ENCODE measurements at places on chromosomes 6 and 20.

GRCh38 chr6:166516251-166516884 is 70.1 kb downstream of the RAMACL start:
- DNase-seq: no peak

DNA sequence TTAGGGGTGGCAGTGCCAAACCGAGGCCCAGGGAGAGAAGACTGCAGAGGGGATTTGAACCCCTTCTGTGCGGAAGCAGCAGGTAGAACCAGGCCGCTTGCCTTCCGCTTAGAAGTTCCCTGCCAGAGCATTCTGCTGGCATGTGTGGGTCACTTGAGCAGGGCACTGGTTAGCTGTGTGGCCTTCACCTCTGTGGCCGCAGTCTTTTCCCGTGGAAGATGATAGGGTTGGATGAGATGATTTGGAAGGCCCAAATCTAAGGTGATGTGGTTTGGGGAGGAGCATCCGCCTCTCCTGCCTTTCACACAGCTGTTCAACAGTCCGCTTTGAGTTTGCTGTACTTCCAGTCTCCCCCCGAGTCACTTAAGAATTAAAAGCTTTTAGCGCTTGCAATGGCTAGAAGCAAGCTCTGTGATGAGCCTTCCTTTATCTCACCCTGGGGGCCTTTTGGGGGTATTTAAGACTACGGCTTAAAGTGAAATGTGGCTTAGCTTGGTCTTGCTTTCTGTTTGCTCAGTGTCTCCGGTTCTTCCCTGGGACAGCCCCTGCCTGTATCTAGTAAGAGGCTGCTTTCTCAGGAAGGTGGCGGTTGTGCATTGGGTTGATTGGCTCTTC is 743 bp downstream of the CMTR1 start:
- DNase-seq: peak; percentile 32

DNA sequence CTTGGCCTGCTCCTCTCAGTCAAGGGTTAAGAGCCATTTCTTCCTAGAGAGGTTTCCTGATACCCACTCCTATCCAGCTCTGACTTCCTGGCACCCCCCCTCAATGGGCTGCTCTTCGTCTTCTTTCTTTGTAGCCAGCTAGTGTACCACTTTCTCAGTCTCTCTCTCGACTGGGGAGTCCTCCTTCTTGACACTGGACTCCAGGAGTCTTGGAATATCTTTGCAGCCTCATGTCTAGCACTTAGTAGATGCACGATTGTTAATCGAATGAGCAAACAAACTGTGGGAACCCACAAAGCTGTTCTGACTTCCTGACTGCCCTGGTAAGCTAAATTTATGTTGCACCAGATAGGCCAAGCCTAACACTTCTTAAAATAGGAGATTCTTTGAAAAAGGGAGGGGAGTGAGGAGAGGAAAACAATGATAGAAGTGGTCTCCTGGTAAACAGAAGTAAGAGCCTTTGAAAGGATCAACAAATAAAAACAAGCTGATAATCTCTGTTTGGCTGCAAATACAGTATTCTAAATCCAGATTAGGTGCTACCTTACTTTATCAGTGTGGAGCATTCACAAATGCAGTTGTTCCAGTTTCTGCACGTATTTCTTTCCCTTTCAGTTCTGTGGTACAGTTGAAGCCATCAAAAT is 160.1 kb upstream of the CITED2 start:
- no peak for DNase-seq

DNA sequence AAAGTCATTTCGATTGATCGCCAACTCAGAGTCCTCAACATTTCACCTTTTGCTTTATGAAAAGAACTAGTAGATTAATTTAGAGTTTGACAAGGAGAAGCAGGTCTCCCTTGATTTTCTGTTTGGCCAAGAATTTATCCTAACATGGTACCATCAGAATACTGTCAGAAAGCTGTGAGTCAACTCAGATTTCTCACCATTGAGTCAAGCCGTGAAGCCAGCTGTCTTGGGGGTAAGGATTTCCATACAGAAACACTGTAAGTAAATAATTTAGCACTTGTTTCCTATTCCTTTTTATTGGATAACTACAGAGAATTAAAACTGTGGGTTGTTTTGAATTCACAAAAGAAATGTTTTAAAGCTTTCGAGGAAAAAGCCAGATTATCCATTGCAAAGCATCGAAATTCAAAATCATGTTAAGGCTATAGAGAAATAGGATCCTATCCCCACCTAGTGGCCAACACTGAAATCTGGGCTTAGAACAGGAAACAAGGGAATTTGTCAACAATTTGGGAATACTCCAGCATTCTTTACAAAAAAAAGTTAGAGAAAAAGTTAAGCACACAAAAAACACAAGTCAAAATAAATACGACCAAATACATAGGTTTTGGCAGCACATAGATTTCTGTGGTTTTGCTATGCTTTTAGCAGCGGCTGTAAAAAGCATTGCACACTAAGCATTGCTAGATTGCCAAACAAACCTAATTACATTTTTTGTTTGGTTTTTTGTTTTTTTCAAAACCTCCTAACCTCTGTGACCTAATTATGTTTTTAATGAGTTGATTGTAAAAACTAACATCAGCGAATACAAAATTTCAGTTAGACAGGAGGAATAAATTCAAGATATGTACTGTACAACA is 44.2 kb downstream of the COL11A2 start:
- DNase-seq: no peak

DNA sequence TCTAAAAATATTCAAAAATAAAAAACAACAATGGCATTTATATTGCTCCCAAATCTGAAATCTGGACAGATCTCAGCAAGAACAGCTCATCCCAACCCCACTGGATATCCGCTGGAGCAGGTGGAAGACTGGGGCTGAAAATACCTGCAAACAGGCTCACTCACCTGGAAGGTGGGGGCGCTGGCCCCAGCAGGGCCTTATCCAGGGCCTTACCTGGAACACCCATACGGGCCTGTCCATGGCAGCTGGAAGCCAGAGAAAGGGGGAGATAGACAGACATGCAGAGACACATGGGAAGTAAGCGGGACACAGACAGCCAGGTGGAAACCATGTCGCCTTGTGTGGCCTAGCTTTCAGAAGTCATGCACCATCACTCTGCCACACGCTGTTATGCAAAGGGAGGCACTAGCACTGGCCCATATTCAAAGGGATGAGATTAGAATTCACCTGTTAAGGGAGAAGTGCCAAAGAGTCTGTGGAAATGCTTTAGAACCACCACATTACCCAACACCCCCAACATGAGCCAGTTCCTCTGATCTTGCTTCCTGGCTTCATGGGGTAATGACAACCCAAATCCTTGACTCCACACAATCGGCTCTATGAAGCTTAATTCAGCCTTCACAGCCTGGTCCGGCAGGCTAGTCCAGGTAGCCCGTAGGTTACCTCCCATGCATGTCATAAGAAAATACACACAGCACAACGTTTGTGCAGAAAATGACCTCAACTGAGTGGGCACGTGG is 99.0 kb upstream of the CDYL start:
- no peak for DNase-seq

DNA sequence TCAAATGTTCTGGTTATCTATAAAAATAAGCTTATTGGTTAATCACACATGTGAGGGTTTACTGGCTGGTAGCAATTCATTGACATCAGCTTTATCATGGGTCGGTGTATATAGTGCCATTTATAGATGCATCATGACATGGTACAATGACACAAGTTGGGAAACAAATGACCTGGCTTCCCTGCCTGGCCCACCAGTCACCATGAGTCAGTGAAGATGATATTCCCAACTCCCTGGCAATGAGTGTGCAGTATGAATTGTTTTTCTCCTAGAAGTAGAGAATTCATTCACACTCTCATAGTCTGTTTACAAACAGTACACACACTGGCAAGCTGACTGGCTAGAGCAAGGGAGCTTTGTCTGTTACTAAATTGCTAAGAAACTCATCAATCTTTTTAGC is 37.2 kb upstream of the CALHM6 start:
- DNase-seq: no peak

GRCh38 chr20:5008759-5009158 is 7.4 kb upstream of the SLC23A2 start:
- no peak for DNase-seq

DNA sequence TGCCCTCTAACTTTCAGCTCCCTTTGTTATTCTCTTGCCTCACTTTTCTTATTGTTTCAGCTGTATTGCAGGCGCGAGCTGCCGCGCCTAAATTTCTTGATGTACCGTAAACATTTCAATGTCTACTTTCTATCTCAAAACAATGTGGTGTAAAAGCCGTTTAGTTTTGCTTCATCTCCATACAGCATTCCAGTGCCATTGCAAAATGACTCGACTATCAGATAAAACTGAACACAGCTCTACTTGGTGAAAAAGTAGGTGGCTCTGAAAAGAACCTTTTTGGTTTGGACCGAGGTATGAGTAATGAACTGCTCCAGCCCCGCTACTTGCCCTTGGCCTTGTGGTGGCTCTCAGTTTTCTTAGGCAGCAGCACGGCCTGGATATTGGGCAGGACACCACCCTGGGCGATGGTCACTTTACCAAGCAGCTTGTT is 74.6 kb downstream of the OR2B2 start:
- DNase-seq: no peak

GRCh38 chr20:38864662-38865061 is 59.2 kb downstream of the PPP1R16B start:
- DNase-seq: no peak

DNA sequence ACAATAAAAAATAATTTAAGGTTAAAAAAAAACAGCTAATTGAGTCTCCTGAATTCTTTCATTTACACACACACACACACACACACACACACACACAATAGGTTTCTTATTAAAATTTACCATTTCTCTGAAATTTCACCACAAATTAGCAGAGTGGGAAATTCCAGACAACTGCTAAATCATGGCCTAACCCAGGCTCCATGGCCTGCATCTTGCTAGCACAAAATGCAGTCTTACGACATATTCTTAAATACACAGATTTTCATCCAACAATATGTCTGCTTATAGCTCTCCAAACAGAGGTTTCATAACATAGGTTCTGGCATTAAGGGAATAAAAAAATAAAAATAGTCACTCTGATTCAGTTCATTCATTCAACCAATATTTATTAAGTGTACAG is 46.9 kb downstream of the SOD2 start:
- no peak for DNase-seq

DNA sequence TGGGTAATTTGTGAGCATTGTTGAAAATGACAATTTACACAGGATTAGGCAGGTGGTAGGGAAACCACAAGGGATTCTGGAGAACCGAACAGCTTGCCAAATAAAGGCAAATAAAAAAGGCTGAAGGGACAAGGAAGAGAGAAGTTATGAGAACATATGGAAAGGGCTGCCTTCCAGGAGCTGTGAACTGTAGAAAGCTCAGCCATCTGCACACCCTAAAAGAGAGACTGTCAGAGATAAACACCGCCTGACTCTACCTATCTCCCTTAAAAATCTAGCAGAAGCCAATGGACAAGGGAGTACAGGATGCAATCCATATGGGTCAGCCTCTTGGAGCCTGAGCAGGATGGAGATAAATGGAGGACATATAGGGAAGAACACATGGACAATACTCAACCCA is 12.7 kb upstream of the SLC17A1 start:
- DNase-seq: no peak

DNA sequence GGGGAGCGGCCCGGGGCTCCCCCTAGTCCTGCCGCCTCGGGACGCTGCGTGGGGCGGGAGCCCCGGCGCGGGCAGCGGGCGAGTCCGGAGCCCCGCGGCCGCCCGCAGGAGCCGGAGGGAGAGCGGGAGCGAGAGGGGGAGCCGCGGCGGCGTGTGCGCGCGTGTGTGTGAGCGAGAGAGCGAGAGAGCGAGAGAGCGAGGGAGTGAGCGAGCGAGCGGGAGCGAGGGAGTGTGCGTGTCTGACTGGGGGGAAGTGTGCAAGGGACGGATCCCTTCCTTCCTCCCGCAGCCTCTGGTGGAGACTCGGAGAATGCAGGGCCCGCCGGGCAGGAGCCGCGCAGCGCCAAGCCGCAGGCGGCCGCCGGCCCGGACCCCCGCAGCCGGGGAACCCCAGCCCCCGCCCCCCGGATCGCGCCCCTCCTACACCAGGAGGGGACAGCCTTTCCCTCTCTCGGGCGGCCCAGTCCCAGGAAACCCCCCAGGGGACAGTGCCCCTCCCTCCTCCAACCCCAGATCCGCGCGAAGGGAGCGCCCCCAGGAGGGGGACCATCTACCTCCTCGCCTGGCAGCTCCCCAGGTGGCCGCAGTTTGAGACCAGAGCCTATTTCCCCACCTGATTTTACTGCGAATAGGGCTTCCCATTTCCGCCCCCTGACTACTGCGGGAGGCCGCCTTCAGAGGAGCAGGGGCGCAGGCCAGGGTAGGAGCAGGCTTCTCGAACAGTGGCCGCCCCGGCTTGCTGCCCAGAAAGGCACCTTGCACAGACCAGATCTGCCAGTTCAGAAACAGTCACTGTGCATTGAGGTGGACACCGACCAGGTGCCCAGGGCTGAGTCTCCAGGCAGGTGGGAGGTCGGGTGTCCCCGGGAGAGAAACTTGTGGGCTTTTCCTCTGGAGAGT is at the start of gene CDH22:
CDH22 (minus strand) TSS at position 241 of the 900 bp plus-strand sequence. CDS start 57,204 bp downstream, outside the sequence.
- DNase-seq: peak; percentile 4

DNA sequence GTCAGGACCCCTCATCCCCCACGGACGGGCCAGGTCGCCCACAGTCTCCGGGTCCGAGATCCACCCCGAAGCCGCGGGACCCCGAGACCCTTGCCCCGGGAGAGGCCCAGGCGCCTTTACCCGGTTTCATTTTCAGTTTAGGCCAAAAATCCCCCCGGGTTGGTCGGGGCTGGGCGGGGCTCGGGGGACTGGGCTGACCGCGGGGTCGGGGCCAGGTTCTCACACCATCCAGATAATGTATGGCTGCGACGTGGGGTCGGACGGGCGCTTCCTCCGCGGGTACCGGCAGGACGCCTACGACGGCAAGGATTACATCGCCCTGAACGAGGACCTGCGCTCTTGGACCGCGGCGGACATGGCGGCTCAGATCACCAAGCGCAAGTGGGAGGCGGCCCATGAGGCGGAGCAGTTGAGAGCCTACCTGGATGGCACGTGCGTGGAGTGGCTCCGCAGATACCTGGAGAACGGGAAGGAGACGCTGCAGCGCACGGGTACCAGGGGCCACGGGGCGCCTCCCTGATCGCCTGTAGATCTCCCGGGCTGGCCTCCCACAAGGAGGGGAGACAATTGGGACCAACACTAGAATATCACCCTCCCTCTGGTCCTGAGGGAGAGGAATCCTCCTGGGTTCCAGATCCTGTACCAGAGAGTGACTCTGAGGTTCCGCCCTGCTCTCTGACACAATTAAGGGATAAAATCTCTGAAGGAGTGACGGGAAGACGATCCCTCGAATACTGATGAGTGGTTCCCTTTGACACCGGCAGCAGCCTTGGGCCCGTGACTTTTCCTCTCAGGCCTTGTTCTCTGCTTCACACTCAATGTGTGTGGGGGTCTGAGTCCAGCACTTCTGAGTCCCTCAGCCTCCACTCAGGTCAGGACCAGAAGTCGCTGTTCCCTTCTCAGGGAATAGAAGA is 978 bp downstream of the HLA-A start:
- DNase-seq: no peak

DNA sequence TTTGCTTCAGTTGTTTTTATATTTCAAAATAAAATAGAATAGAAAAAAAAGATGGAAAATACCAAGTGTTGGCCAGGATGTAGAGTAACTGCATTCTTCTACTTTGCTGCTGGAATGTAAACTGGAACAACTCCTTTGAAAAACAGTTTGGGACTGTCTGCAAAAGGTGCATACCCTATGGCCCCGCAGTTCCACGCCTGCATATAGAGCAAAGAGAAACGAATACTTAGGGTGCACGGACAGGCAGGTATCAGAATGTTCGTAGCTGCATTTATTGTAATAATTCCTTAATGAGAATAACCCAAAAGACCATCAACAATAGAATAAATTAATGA is 603 bp upstream of the RAB23 start:
- no peak for DNase-seq

Measured in activated CD4-positive, CD25-positive, alpha-beta regulatory T cell (primary cell).